ENCODE measurements at places on chromosomes 5 and 9.

- no peak for DNase-seq
Measured at GRCh38 chr9:2693056-2693455, 24.3 kb upstream of the KCNV2 start.

GRCh38 chr5:149174847-149175234 is 33.5 kb downstream of the ABLIM3 start:
- no peak for DNase-seq

GRCh38 chr9:75941066-75941465 is 50.6 kb downstream of the PCSK5 start:
- no peak for DNase-seq

DNA sequence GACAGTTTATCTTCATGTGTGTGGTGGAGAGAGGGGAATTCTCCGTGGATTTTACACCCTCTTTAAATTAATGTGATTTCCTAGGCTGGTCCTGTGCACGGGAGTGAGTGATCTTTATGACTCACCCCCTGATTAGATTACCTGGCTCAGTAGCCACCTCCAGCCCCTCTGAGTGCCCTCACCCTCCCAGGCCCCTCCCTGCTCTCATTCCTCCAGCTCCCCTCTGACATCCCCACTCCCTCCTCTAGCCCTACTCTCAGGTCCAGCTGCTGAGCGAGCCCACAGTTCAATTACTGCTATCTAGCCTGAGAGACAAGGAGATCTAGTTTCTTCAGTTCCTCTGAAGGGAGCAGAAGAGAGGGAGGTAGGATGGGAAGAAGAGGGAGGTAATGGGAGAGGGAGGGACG is 61.8 kb upstream of the ARAP3 start:
- no peak for DNase-seq

GRCh38 chr9:130267930-130268329 is 2.4 kb downstream of the HMCN2 start:
- no peak for DNase-seq

GRCh38 chr9:124765439-124765835 is 5.7 kb downstream of the NR6A1 start:
- DNase-seq = no peak

- DNase-seq = no peak
Measured at GRCh38 chr5:135156715-135157404, 122.8 kb upstream of the PITX1 start.

- DNase-seq = no peak
Measured at GRCh38 chr9:137744632-137745183, 125.9 kb downstream of the EHMT1 start.

DNA sequence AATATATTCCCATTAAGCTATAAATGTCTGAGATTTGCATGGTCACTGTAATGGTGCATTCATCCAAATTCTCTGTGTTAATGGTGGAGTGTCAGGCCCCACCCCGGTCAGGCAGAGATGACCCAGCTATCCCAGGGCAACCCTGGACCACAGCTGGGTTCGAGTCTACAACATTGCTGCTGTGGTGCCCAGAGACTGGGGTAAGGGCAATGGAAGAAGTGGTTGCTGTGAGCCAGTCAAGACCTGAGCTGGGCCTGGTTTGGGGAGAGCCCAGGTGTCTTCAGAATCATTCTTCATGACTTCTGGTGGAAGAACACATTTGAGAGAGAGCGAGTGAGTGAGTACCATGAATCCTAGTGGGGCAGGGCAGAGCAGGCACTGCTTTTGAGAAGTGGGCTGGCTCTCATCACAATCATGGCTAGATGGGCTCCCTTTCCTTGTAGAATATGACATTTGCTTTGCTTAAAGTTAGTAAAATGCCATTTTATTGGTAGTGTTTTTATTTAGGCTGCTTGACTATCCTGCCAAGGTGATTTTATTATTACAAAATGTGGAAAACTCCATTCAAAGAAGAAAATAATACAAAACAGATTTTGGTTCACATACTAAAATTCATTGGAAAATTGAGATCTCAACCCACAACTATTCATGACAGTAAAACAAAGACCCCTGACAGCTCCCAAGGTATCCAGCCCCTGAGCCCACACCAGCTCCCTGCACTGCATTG is 125.8 kb upstream of the SLC25A48 start:
- DNase-seq = no peak

- no peak for DNase-seq
Measured at GRCh38 chr5:38134810-38135209, 123.5 kb upstream of the EGFLAM start.

GRCh38 chr5:51380603-51381207 is 2.5 kb upstream of the ISL1 start:
- no peak for DNase-seq

- no peak for DNase-seq
Measured at GRCh38 chr5:77683171-77683732, 44.7 kb upstream of the OTP start.

DNA sequence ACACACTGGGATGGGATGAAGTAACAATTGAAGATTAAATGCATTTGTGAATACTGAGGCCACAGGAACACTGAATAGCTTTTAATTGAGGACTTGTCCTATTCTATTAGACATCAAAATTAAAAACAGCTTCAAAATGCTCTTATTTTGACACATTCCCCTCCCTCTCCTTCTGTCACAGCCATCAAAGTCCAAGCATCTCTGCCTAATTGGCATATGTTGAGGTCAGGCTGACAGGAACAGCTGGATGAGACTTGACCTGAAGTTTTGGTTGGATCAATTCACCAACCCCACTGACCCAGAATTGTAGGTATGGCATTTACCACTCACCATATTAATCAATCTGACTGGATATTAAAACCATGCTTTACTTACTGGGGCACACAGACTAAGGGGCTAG is 96.3 kb downstream of the PTCH1 start:
- no peak for DNase-seq

DNA sequence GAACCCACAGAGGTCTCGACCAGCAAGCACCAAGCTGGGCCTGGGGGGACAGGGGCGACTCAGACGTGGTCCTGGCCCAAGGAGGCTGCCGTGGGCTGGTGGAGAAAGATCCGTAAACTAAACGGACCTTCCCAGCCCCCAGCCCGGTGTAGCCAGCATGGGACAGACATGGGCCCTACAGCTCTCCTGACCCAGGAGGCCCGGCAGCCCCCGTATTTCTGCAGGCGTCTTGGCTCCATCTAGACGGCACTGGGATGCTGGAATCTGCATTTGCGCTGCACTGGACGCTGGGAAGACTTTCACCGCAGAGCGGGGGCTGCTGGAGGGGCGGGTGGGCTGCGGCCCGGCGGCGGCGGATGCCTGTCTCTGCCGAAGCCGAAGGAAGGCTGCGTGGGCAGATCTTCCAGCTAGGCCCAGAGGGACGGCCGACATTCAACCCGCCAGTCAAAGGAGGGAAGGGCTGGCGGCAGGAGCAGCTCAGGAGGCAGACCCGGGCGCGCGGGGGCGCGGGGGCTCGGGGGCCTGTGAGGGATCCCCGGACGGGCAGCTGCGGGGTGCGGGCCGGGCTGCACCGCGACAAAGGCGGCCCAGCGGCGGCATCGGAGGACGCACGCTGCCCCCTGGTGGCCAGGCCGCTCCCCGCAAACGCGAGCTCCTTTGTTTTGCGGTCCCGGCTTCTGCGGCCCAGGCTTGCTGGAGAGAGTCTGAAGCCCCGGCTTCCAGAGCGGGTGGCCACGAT is 266.2 kb downstream of the NSG2 start:
- DNase-seq = peak; percentile 76

DNA sequence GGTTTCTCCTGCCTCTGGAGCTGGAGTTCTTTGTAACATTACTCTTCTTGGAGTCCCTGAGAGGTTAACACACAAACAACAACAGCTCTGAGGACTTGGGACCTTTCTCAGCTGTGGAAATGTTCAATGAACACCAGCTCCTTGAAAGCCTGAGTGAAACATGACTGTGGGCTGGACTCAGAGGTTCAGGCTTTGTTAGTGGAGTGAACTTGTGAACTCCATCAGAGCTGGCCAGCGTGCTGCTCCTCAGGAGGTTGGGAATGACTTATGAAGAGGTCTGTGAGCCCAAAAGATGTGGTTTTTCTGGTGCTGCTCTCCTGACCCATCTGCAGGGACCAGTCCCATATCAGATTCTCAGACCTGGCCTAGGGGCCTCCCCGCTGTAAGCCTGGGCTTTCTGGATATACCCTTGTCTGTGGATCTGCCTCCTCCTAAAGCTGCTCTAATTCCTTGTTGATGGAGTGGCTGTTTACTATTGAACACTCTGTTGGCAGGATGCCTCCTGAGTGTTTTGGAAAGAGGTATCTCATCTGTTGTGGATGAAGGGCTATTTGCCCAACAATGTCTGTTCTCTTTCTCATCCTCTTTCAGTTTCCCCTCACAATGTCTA is 170.0 kb upstream of the GDNF start:
- DNase-seq = peak; percentile 21

DNA sequence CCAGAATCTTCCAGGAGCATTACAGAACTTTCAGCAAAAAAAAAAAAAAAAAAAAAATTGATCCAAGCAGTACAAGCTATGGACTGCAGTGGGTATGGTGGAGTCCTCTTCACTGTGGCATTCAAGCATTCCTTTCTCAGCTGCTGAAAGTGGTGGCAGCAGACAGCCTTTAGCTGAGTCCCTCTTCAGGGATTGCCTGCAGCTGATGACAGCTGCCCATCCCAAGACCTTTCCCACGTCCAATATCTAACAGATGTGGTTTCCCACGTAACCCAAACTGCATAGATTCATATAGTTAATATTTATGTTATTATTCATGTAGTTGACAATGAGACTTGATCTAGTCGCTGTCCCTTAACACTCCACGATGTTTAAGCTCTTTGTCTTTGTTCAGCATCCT is 475.9 kb downstream of the TLE1 start:
- no peak for DNase-seq

DNA sequence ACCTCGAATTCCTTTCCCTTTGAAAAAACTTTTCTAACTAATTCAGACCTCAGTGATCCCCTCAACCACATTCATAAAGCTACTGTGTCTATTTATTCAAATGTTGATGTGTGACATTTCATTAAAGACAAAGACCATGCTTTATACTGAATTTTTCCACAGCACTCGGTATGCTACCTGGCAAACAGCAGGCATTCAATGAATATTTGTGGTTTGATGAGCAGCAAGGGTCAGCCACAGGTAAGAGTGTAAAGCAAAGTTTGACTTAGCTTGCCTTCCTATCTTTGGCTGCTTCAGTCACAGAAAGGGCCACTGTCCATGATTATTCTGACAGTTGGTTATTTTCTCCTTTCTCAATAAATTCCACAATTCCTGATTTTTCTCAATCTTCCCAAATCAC is 5.1 kb upstream of the CDC42SE2 start:
- no peak for DNase-seq

DNA sequence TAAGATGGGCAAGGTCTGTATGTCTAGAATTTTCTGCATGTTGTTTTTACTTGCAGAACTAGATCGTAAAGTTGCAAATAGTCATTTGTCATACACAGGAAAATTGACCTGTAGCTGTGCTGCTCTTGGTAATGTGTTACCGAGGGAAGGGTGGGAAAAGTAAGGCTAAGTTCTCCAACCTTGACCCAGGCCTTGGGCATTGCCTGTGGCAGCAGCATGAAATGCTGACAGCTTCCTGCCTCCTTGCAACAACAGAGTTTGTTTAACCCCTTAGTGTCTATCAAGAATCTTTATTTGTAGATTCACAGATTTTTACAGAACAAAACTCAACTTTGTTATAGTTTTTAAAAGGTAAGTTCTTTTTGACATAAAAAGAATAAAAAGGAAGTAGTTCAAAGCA is 48.3 kb downstream of the ERCC6L2 start:
- no peak for DNase-seq

- DNase-seq = no peak
Measured at GRCh38 chr9:23850242-23850689, 24.2 kb upstream of the ELAVL2 start.

- no peak for DNase-seq
Measured at GRCh38 chr9:91162311-91162710, 199.4 kb downstream of the AUH start.

GRCh38 chr5:104955479-104955878 is 1392.9 kb upstream of the NUDT12 start:
- DNase-seq = no peak

- no peak for DNase-seq
Measured at GRCh38 chr5:117547192-117547591, 972.6 kb upstream of the SEMA6A start.

DNA sequence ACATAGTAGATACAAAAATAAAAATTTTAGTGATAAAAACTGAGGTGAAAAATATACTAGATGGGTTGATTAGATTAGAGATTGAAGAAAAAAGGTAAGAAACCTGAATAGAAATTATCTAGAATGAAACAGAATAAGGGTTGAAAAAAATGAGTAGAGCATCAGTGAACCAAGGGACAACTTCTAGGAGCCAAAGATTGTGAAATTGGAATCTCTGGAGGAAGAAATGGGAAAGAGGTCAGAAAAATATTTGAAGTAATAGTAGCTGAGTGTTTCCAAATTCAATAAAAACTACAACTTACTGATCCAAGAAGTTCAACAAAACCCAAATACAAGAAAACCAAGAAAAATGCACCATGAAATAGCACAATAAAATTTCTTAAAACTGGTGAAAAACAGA is 116.6 kb upstream of the STARD4 start:
- no peak for DNase-seq

DNA sequence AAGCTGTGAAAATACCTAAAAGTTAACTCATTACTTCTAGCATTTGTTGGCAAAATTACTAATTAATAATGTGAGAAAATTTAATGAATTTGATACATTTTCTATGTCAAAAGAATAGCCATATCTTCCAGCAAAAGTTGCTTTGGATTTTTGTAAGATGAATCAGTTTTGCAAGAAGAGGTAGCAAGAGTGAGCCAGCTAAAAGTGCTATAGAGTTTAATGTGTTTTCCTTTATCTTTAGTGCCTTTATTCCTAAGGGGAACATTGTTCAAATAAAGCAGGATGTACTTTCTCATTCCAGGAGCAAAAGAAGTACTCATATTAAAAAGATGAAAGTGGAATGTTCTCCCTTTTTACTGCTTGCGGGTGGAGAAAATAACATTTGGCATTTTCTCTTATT is 622.2 kb downstream of the ANXA1 start:
- DNase-seq = no peak

DNA sequence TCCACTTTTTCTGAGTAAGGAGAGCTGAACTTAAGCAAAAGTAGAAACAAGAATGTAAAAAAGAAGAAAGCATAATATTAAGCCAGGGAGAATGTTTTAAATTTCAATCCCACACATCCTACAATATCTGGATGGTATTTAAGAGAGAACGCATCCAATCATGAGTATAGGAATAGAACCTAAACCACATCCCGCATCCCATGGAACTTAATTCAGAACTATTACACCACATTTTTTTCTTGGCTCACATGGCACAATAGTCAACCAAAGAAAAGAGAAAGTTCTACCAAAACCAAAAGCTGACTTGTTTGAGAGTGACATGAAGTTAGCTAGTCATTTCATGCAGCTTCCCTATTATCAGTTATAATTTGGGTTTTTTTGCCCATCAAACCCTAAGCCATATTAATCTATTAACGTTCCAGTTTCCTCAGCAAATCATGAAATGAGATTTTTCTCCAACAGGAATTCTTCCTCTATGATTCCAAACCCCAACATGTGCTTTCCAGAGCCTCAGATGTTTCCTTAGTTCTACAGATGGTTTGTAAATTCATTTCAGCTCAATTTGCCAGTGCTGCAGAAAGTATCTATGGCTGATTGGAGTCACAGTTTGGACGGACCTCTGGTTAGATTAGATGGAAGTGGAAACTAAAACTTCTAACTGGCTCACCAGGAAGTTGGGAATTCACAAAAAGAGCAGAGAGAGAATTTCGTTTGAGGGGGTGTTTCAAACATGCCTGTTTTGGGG is 22.5 kb downstream of the ADAMTSL1 start:
- DNase-seq = no peak

All from ovary (tissue), 10 donors.